ENCODE measurements at places on chromosomes 5 and 9.

- no peak for DNase-seq
Observed at GRCh38 chr5:134572811-134573210, 47.3 kb downstream of the JADE2 start.

GRCh38 chr9:88990041-88990728 lies 1.1 kb upstream of the S1PR3 start:
- no peak for DNase-seq

- DNase-seq = no peak
Observed at GRCh38 chr9:14211564-14211963, 102.4 kb downstream of the NFIB start.

- DNase-seq = no peak
Observed at GRCh38 chr9:100848726-100849125, 179.8 kb upstream of the PLPPR1 start.

GRCh38 chr5:154486427-154486866 lies 8.4 kb upstream of the HAND1 start:
- DNase-seq = no peak

GRCh38 chr9:6302417-6302816 lies 25.8 kb upstream of the TPD52L3 start:
- DNase-seq = no peak

GRCh38 chr9:14585730-14586473 lies 107.3 kb downstream of the ZDHHC21 start:
- DNase-seq = no peak

DNA sequence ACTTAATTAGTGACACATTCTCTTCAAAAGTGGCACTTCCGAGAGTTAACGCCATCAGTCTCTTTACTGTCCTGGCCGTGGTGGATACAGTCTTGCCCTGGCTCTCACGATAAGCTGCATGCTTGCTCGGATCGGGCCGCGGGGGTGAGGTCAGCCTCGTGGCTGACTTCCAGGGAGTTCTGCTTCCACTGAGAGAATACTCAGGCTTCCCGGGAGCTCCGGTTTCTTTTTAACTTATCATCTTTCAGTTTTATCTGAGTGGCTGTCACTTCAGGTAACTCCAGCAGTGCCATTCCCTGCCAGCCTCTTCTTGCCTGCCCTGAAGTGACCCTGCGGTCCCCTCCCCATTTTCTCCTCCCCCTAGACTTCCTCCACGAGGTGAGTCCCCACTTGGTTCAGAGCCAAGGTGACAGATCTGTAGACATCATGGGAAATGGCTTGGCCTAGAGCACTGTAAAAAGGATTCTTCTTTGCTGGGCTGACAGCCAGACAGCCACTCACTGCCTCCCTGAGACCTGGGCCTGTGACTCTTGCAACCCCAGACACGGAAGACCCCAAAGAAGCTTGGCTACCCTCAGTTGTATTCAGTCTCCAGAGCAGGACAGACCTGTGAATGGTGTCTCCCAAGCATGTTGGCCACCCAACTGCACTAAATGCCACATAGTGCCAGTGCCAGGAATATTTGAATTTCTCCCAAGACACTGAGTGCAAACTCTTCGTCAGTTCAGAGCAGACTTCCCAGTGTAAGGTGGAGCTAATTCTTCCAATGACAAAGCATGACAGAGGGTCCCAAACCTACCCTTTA lies 95.1 kb downstream of the DAPK1 start:
- peak; percentile 46 for DNase-seq

DNA sequence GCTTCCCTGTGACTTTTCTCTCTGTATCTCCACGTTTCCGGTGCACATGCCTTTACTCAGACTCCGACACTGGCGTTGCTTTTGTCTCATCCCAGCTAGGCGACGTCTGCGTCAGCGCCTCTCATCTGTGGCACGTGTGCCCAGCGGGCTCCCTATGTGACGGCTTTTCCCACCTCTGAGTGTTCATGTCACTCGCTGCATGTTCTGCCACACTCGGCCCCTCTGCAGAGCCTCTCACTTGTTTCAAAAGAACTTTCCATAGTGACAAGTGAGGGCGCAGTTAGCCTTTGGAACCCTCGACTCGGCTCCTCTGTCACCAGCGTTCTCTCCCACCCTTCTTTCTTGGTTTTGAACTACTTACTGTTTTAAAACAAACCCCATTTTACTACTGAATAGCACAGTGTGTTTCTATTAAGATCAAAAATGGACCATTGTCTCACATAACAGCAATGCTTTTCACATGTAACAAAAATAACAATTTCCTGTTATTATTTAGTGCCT lies 113.4 kb upstream of the CACNA1B start:
- DNase-seq = no peak

- DNase-seq = no peak
Observed at GRCh38 chr5:40685976-40686486, 6.3 kb downstream of the PTGER4 start.

- DNase-seq = no peak
Observed at GRCh38 chr5:96933764-96934707, 1.8 kb upstream of the LNPEP start.

GRCh38 chr5:150263375-150263775 lies 26.2 kb downstream of the CAMK2A start:
- no peak for DNase-seq
